Pulmonary artery endothelial cell (primary cell): ENCODE measurements at places on chromosomes 16 and 17. TPM values are rescaled to one million over a fixed set of nuclear protein-coding genes. Genes with fewer than 3 reads are reported as not detected.

PRSS22 gene
- not detected in 2 replicates for total RNA-seq

STAT3 gene
- 99.0 and 132 TPM in 2 replicates for total RNA-seq

MT4 gene
- not detected in 2 replicates for total RNA-seq

HSD11B2 gene
- total RNA-seq, result not detected in 2 replicates

CORO6 gene
- total RNA-seq, result 1.3 and 3.4 TPM in 2 replicates

MYO15A gene
- total RNA-seq, result 0.07 and 0.20 TPM in 2 replicates

NUPR1 gene
- total RNA-seq, result 2.5 and 11.4 TPM in 2 replicates

ACSM5 gene
- total RNA-seq, result not detected in 2 replicates

KRT17 gene
- total RNA-seq, result 3.1 and 3.8 TPM in 2 replicates

DNA sequence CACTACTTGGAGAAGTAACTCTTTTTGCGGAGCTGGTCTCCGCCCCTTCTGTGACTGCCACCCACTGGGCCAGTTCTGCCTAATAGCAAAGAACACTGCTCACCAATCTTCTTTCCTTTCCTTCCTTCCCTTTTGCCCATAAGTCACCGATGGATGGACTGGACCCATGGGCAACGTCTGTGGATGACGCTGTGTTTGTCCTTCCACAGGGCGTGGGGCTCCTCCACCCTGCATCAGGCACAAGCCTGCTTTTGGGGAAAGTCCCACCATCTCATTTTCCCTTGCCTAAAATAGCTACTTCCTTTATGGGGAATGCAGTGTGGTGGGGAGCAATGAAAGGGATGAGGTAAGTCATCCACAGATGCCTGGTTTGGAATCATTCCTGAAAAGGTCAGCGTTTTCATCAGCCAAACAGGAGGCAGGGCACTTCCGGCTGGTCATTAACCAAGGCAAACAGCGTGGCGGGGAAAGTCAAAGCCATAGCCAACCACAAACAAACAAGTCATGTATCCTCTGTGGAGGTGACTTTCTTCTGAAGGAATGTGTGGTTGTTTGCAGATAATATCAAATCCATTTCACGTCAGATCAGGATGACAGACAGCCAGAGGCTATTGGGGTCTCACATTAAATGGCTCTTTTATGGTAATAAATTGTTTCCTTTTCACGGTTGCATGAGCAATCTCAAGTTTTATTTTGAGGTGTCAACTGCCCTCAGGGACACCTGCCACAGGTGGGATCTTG is 30.7 kb upstream of the MED9 start:
- DNase-seq, result peak; percentile 87

- DNase-seq, result no peak
Observed at GRCh38 chr16:1654505-1655268, 23.4 kb upstream of the JPT2 start.

DNA sequence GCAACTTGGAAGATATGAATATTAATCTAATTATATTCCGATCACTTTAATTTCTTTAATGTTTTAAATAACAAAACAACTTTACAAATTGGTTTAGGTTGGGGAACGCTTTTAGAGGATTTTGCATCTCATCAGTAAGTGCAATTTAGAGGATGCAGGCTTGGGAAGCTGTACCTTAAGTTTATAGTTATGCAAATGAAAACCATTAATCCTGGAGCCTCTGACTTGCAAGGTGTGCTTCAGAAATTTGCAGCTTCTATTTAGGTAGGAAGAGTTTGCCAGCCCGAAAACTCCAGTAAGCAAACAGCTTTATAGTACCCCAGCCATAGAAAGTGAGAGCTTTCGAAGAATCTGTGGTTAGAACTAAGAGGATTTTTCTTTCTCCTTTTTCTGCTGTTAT is 547.0 kb downstream of the MAF start:
- DNase-seq, result no peak

- peak; percentile 56 for DNase-seq
Observed at GRCh38 chr17:5419959-5420653, at the start of gene RPAIN. RPAIN (plus strand) TSS chr17:5420182; CDS start chr17:5420211, 29 bp downstream.

DNA sequence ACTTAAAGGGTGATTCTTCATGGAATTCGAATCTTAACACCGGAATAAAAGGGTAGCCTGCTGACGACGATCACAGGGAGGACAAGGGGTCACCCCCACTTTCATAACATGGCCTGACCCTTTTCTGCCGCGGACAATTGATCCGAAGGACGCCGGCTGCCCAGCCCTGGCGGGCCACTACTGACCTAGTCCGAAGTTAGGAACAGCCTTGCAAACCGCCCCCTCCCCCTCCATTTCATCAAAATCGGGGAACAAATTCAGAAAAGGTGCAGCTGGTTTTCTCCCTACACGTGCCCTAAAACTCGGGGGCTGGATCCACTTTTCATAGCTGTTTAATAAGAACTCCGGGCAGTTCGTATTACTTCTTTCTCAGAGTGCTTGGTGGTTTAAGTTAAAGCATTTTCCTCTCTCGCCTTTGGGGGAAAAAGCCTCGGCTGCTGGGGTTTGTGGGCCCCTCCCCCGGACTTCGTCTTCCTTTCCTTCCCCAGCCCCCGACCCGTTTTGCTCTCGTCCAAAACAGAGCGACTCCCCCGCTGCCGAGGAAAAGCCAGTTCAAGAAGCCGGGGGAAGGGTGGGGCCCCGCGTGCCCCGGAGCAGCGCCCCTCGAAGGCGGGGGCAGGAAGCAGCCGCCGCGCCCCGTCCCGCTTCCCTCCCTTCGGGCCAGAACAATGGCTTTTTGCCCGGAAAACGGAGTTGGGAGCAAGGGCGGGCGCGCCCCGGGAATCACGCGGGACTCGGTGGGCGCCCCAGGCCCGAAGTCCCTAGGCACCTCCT is 641 bp upstream of the CBX2 start:
- no peak for DNase-seq
